NCI-H226 (cell line): ENCODE measurements at places on chromosomes 2 and 18.
A peak's percentile ranks its signal among the peaks of the same experiment; 100 is the strongest.

DNA sequence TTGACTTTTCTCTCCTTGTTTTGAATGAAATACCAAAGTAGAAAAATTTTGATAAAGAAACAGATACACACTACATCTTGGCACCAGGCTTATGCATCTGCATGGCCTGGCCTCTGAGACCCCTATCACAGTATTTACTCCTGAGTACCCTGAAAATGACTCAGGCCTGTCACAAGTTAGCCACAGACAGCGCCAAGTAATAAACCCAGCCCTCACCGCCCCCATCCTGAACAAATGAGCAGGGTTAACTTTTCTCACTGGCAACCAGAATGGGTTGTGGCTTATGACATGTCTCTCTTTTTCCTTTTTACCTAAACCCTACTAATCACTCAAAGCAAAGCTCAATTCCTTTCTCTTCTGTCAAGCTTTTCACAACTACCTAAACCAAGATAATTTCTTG is 35.3 kb downstream of the SPRED2 start:
- no peak for DNase-seq

- DNase-seq, result no peak
These were observed 22.2 kb downstream of the IL1R2 start for GRCh38 chr2:102014041-102014345.

GRCh38 chr18:45066210-45066609 is 385.5 kb downstream of the SETBP1 start:
- DNase-seq, result no peak

DNA sequence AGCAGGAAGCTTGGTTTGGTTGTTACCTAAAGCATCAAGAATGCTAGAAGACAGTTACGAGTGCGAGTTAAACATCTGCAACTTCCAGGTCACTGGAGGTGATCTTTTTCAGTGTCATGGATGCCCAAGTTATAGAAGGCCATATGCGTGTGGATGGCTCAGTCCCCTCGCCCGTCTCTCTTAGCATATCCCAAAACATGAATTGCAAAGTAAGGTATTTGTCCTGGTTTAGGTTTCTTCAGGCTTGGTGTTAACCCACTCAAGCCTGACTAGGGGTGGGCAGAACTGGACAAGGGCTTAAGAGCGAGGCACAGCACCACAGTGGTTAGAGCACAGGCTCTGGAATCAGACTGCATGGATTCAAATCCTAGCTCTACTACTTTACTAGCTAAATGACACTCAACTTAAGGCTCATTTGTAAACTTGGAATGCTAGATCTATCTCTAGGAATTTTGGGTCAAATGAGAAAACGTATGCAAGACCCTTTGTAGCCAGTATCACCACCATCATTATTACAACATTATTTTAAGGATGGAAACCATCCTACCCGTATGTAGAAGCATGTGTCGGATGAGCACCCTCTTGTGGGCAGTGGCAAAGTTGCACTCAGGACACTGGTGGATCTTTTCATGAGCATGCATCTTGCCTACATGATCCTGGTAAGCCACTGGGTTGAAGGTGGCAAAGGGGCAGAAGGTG is 11.2 kb downstream of the ZNF142 start:
- DNase-seq, result peak; percentile 19

DNA sequence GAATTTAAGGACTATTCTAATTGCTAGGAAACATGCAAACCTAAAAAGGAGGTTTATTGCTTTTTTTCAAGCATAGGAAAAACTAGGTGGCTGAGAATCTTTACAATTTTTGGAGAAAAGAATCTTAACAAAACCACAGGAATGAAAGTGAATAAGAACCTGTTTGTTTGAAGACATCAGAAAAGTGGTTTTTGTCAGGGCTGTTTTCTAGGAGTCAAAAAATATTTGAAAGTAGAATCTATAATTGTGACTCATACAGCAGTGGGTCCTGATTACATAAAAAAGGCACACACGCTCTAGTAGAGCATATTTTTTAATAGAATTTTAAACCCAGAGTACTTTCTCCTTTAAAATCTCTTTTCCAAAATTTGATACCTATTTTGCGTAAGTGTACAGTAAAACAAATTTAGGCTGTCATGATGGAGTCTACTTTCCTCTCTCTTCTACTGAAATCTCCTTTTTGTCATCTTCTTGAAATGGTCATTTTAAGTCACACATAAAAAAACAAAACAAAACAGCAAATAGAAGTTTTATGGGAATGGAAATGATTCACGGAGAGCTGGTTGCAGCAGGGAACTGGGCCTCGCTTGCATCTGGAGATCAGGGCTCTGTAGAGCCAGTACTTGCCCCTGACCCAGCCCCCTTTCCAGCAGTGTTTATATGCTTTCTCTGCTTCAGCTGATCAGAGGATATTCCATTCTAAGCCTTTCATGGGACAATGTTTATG is 59.1 kb upstream of the PELI1 start:
- DNase-seq, result peak; percentile 9
